Activated CD8-positive, alpha-beta memory T cell treated with anti-CD3 and anti-CD28 coated beads for 1 hour (primary cell): ENCODE measurements at places on chromosomes 2 and 18.

GRCh38 chr2:149625271-149625670 lies 37.7 kb upstream of the MMADHC start:
- no peak for DNase-seq

DNA sequence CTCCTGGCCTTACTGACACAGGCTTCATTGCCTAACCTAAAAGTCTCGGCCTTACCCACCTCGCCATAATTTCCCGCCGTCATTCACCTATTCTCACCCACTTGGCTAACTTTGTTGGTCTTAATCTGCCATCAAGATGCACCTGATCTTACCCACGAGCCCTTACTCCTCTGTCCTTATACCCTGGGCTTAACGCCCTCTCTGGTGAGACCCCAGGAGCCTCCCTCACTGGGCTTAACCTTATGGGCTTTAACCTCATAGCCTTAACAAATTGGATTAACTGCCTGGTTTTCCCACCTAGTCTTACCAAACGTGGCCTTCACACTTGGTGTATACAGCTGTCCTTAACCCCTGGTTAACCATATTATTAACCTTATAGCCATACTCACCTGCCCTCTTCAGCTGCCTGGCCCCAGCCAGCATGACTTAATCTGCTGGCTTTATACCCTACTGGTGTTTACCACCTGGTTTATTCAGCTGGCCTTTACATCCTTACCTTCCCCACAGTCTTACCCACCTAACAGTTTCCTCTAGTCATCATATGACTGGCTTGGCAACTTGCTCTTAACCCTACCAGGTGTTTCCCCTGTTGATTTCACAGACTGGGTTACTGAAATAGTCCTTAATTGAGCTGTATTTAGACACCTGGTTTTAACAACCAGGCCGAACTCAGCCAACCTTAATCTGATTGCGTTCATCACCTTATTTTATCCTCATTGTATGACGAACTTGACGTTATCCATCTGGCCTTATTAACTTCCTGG lies 132.0 kb upstream of the ZSWIM2 start:
- no peak for DNase-seq

DNA sequence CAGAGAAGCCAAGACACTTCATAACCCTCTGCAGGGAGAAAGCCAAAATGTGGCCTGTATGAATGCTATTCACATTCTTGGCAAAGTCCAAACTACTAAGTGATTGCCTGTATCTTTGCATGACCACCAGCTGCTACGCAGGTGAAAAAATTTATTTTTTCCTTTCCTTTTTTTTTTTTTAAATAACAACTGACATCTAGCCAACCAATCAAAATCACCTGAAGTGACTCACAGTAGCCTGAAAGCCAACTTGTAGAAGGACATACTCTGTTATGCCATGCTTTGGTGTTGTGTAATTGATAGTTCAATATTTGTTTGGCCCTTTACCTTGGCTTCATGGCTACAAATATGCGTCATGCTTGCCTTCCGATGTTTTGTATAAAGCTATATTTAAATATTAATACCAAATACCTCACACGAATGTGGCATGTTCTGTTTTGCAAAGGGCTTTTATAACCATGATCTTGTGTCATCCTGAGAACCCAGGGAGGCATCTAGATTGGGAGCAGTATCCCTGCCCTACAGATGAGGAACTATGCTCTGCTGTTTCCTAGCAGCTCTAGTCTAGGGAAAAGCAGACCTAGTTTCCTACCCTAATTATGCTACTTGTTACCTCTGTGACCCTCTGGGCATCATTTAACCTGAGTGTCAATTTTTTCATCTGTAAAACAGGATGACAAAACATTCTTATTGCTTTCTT lies 102.1 kb downstream of the MYOM1 start:
- DNase-seq: no peak

DNA sequence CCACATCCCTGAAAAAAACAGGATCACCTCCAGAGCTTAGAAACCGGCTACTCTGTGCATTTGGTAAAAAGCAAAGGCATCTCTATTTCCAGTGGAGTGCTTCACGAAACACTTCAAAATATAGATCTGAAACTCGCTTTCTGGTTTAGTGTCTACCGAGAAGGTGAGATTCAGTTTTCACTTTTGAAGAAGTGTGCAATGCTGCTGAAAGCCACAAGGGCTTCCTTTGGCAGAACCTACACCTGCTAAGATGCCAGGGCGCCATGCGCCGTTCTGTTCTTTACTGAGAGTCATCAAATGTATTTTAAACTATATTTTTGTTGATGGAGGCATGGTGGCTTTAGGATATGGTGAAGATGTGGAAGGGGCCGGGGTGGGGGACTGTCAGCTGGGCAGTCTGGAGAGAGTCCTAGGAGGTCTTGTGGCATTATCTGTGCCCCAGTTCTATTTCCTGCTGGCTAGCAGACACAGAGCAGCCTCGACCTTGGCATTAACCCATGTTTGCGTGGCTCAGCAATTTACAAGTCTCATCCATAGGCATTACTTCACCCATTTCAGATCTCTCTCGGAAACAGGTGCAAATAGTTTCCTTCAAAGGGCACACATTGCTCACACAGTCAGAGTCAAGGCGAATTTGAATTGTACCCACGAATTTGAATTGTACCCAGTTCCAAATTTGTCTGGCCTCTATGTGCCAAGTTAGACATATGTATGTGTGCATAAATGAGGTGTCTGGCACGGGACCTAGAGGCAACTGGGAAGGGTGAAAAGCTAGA lies 46.7 kb upstream of the KCNF1 start:
- no peak for DNase-seq

DNA sequence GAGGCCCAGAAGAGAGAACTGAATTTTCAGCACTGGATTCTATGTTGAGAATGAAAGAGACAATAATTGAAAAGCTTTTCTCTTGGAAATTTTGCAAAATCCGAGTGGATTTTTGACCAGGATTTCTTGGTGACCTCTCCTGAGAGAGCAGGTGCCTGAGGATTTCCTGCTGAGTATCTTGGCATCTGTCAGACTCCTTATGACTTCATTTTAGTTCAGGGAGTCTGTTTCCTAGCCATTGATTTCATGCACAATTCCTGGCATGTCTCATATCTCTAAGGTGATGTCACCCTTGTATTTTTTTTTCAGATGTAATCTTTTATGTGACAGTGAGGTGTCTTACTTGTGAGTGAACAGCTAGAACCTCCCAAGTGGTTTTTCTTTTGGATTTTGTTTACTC lies 195.9 kb downstream of the NEDD4L start:
- no peak for DNase-seq

DNA sequence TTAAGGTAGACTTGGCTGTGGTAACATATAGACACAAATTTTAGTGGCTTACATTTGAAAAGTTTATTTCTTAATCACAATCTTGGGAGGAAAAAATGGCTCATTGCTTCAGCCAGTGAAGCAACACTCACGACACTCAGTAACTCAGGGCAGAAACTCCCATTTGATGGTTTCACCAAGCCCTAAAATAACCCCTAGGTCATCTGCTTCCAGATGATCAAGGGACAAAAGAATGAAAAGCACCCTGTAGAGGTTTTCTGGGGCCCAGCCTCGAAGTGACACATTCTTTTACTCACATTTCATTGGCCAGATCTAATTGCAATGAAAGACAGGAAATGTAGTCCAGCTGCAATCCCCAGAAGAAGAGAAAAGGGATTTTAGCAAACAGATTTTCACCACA lies 275.9 kb downstream of the TMX3 start:
- no peak for DNase-seq

GRCh38 chr2:10502803-10503107 lies 54.6 kb upstream of the ODC1 start:
- no peak for DNase-seq

DNA sequence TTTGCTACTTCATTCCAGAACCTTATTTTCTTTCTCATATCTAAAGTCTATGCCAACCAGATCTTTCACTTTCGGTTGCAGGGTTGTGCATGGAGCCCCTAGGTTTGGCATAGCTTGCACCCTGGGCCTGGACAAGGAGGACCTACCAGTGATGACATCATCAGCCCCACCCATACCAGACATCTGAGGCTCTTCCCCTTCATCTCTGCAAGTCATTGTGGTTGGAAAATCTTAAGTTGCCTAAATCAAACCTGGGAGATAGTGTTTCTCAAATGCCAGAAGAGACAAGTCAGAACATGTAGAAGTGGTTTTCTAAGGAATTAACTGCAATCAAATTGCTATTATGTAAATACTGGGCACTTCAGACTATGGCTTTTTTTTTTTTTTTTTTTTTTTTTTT lies 363.3 kb downstream of the ZNF516 start:
- no peak for DNase-seq

GRCh38 chr2:240463866-240464481 lies 28.5 kb downstream of the GPC1 start:
- no peak for DNase-seq

DNA sequence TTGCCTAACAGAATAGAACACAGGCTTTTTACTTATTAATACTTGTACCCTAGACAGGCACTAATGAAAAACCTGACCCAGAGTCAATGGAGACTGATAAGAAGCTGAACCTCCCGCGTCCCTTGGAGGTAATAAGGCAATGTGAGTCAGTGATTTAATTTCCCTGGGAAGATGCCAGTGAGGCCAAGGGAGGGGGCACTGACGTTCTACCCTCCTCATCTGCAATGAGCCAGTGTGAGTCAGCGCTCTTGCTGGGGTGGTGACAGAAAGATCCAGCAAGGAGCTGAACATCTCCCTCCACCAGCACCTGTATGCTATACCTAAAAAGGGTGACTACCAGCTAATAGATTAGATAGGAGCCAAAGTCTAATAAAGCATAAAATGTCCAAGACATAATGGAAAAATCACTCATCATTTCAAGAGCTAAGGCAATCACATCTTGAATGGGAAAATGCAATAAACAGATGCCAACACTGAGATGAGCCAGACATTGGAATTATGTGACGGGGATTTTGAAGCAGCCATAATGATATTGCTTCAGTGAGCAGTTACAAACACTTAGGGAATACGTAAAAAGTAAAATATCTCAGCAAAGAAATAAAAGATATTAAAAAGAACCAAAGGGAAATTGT lies 116.9 kb downstream of the TPGS2 start:
- DNase-seq: no peak

- DNase-seq: no peak
These were observed 87.0 kb upstream of the PROKR1 start for GRCh38 chr2:68556381-68556780.

DNA sequence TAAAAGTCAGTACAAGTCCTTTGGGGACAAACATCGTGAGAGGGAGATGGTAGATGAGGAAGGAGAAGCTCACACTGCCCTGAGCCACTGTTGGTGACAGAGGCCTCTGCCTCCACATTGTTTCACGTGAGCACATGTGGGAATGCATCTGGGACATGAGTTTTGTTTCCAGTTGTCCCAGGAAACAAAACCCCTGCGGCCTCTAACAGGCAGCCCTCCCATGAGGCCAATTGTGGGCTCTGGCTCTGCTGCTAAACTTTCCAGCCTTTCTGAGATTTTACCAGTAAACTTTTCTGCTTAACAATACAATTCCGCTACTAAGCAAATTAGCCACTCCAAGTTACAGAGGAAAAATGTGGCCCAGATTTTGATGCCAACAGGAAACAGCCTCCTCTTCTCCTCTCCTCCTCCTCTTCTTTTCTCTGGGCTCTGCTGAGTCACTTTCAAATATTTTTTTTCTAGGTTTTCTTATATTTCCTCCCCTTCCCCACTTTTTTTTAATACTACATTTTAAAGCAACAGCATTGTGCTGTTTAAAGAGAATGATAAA lies 23.4 kb upstream of the LRRC30 start:
- no peak for DNase-seq

DNA sequence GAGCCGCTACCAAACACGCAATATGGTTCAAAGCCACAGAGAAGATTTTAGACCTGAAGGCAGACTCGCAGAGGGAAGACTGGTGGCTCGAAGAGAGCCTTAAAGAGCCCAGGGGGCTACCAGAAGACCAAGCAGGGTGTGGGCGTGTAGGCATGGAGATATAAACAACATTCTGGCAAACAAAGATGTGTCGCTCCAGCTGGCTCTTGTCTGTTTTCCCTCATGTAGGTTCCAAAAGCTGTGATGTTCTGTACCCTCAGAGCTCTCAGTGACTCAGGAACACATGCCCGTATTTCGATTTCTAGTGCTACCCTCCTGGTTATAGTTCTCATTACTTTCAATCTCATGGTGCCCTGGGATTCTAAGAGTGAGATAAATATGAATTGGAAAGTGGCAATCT lies 44.5 kb downstream of the DOCK10 start:
- DNase-seq: no peak

- DNase-seq: no peak
These were observed 107.7 kb upstream of the ATP8B1 start for GRCh38 chr18:57910817-57911216.

GRCh38 chr2:64644458-64645382 lies 9.0 kb downstream of the SERTAD2 start:
- no peak for DNase-seq

- no peak for DNase-seq
These were observed 241.1 kb upstream of the LRRTM1 start for GRCh38 chr2:80545420-80546210.

DNA sequence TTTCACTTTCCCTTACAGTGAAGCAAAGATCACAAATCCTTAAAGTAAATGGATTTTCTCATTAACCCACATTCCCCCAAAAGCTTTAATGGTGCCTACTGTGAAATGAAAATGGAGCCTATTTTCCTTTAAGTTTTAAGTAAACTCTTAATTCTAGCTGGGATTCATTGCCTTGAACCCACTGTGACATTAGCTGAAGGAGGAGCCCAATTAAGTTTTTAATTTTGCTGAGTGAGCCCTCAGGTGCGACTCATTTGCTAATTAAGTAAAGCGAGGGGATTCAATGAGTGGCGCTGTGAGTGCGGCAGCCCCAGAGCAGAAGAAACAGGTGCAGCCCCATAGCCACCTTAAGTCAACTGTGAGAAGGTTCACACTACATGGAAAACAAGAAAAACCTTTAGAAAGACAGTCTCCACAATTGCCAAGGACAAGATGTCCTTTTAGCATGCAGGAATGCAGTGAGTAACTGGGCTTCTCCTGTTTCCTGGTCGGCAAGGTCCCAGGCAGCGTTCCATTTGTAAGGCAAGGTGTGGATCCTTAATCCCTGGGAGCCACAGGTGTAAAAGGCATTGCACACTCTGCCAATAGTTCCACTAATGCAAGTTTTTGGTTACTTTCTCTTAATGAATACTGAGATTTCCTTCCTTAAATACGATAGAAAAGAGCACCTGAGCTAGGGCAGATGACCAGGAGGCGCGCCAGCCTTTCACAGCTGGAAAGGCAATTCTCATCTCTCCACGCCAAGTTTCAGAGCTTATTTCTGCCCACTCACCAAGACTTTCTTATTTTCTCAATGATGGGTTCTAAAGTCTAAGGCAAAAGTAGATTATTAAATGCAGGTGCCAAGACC lies 87.7 kb downstream of the TMEM18 start:
- no peak for DNase-seq

DNA sequence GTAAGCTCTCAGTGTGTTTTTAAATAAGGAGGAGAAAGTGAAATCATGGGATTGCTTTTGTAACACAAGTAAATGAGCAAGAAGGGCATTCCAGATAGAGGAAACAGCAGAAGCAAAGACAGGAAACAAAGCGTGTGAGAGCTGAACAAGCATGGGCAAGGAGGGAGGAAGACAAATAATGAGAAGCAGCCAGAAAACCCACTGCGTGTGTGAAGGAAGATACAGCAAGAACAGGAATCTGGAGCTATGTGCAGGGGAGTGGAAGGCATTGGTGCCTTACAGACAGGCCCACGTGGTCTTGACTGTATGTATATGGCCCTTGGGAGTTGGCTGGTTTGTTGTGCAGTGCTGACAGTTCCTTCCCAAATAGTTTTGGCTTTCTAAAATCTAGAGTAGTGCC lies 88.6 kb downstream of the AAK1 start:
- DNase-seq: no peak
